A549 treated with dexamethasone at 1 μM for 4 hours (cell line): ENCODE measurements at places on chromosomes 6 and 20. TPM values are rescaled to one million over a fixed set of nuclear protein-coding genes. Genes with fewer than 3 reads are reported as not detected.

The QRSL1 gene
- 7.2 to 8.6 TPM (median 8.1 TPM) in 5 replicates for total RNA-seq

The HLA-DPB1 gene
- total RNA-seq: not detected in 5 replicates

The SLC25A27 gene
- total RNA-seq: 0.10 to 0.66 TPM (median 0.50 TPM) in 5 replicates

The LGSN gene
- 1.9 to 3.7 TPM (median 2.7 TPM) in 5 replicates for total RNA-seq

The TUBB1 gene
- total RNA-seq: 0.02 TPM in 2 of 5 replicates, not detected in the others

The ABHD16B gene
- not detected in 5 replicates for total RNA-seq

The GSTA5 gene
- total RNA-seq: not detected in 5 replicates

The HLA-DMA gene
- total RNA-seq: 2.5 to 3.9 TPM (median 3.3 TPM) in 5 replicates

The PPP1R16B gene
- 0.11 to 0.19 TPM (median 0.13 TPM) in 5 replicates for total RNA-seq

The TNFRSF21 gene
- 11.7 to 15.5 TPM (median 13.8 TPM) in 5 replicates for total RNA-seq

The PTGIS gene
- 0.02 to 0.07 TPM (median 0.06 TPM) in 3 of 5 replicates, not detected in the others for total RNA-seq

The C20orf202 gene
- total RNA-seq: 0.05 to 0.08 TPM (median 0.07 TPM) in 3 of 5 replicates, not detected in the others

The MYLK2 gene
- 0.27 to 0.78 TPM (median 0.46 TPM) in 5 replicates for total RNA-seq

The SLC26A8 gene
- total RNA-seq: 0.02 TPM in 1 of 5 replicates, not detected in the others

The PDYN gene
- total RNA-seq: 0.02 to 0.05 TPM (median 0.04 TPM) in 3 of 5 replicates, not detected in the others

The HLA-DRA gene
- not detected in 5 replicates for total RNA-seq

The SLC22A3 gene
- total RNA-seq: 49.8 to 63.4 TPM (median 59.2 TPM) in 5 replicates

The DDX43 gene
- total RNA-seq: not detected in 5 replicates

The OR2J3 gene
- total RNA-seq: not detected in 5 replicates

The DAAM2 gene
- total RNA-seq: 0.13 to 0.25 TPM (median 0.21 TPM) in 5 replicates
